CD4-positive, alpha-beta T cell treated with Interleukin-15 for 1 hour (primary cell): ENCODE measurements at places on chromosomes 6 and 20.

DNA sequence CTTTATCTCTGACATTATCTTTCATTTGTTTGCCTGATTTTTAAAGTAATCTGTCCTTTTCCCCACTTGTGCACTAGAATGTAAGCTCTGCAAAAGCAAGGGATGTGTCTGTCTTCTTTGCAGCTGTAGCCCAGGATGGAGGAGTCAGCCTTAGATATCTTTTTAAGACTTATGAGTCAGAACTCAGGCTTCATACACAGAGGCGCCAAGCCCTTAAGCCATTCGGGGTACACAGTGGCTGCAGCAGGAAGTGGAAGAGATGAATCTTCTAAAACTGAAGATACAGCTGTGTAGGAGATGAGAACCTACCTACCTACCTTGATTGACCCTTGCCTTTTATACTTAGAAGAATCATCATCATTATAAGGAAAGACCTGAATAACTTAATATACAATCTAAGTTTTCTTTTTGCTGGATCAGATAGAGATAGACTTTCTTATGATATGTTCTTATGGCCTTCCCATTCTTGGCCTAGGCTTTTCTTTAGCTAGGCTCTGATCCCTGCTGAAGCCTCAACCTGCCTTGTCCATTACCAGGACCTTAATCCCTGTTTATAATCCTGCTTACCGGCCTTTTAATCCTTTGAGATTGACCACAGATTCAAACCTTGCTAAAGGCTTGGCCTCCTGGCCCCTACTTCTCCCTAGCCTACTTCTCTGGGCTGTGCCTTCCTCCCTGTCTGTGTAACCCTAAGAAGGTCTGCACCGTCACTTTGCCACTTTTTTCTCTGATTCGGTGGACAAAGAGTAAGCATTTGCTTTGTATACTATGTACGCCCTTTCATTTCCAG lies 304.5 kb downstream of the PRL start:
- no peak for DNase-seq

DNA sequence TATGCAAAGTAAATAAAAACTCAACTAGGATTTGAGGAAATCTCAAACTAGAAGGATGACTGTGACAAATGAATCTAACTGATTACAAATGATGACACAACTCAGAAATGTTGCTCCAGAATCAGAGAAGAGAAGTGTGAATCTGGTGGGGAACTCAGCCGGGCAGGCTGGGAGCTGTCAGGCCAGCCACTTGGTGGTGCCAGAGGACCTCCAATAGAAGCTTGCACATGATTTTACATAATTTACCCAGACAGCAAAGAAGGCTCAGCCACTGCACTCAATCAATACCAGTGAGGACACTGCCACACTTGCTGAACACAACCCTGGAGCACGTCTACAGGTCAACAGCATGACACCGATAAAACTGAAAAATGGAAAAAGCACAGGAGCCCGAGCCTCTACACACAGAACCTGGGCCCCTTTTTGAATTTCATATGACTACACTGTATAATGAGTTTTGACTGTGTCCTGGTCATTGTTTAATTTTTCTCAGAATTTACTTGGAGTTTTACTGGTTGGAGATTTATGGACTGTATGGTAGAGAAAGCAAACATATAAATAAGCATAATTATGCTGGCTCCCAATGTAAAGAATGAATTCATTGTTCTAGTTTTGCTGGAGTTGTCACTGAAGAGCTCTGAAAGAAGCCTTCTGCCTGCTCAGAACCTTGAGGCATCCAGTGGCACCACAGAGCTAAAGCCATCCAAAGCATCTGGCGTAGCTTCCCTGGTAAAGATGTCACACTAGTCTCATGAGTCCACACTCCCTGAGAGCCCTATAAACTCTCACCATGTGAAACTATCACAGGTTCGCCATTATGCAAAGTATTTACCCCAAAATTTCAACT lies 296.5 kb downstream of the THBS2 start:
- peak; percentile 48 for DNase-seq

DNA sequence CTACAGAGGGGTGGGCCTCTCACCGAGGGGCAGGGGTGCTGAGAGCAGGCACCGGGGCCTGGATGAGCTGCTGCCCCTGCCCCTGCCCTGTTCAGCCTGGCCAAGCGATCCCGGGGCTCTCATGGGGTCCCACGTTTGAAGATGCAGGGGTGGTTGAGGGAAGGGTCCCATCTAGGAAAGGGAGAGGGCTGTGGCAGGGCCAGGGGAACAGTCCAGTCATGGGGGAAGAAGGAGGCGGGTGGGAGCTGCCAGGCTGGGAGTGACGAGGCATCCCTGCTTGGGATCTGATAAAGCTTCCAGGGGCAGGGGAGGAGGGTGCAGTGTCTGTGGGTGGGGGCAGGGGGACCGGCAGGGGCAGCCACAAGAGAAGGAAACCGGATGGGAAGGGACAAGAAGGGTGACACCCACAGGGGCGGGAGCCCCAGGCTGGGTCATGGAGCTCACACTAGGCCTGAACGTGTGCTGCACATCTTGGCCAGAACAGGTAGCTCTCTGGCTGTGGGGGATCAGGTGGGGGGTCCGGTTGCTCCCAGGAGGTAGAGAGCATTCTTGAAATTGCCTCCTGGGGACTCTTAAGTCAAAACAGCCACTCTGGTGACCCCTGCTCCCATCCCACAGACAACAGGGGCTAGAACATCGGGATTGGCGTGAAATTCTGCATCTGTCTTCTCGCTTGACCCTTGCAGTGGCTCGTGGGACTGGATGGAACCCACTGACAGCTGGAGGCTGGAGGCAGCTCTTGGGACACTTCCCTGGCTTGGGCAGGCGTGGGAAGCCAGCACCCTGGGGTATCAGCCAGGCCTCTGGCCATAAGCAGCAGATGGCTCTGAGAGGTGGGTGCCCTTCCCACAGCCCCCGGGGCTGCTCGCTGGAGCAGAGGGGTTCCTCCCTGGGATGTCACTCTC lies 58.0 kb upstream of the GATA5 start:
- no peak for DNase-seq

- no peak for DNase-seq
Measured at GRCh38 chr6:548517-548916, 108.4 kb downstream of the HUS1B start.

GRCh38 chr6:43200541-43200940 lies 18.5 kb downstream of the CUL9 start:
- no peak for DNase-seq

- no peak for DNase-seq
Measured at GRCh38 chr20:45193331-45193730, 13.5 kb upstream of the SEMG1 start.

DNA sequence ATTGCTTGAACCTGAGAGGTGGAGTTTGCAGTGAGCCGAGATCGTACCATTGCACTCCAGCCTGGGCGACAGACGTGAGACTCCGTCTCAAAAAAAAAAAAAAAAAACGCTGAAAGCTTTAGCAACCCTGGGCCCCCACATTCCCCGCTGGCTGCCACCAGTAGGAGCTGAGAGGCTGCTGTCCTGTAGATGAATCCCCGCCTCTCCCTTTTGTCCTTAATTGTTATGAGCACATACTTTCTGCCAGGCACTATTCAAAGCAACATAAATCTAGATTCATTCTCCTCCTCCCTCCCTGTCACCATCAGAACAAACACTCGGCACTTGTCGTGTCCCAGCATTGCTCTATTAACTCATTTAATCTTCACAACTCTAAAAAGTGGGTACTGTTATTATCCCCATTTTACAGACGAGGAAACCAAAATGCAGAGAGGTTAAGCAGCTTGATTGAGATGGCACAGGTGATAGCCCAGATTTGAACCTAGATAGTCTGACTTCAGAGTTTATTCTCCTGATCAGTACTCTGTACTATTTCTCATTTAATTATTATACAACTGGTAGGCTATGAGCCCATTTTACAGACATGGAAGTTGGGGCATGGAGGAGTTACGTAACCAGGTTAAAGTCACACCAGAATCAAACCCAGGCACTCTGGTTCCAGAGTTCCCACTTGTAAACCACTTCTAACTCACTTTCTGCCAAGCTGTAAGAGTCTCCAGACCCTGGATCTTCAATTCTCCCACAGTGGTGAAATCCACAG lies 97.4 kb downstream of the EYA2 start:
- no peak for DNase-seq

DNA sequence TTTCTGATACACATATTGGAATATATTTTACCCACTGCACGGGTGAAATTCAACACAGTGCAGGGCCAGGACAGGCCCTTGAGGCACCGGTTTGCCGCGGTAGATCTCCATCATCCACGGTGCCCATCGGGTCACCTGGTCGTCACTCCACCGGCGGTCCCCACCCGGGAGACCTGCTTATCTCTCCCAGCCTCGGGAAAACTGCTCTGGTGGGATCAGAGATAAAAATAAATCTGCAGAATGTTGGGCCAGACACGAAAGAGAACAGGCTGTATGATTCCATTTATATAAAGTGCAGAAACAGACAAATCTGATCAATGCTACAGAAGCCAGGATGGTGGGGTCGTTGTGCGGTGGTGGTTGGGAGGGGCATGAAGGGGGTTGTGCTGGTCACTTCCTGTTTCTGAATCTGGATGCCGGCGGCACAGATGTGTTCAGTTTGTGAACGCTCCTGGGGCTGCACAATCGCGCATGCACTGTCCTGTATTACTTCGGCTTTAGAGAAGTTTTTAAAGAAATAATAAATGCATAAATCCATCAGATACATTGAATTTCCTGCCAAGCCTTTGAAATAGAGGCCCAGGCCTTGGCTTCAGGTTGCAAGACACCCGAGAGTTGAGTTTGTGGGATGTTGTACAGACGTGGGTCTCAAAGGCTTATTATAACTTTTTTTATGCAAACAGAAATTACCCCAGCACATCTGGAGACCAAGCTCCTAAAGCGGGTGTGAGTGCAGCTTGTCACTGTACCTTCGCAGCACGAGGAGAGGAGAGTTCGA lies 54.3 kb downstream of the ANKRD60 start:
- no peak for DNase-seq

DNA sequence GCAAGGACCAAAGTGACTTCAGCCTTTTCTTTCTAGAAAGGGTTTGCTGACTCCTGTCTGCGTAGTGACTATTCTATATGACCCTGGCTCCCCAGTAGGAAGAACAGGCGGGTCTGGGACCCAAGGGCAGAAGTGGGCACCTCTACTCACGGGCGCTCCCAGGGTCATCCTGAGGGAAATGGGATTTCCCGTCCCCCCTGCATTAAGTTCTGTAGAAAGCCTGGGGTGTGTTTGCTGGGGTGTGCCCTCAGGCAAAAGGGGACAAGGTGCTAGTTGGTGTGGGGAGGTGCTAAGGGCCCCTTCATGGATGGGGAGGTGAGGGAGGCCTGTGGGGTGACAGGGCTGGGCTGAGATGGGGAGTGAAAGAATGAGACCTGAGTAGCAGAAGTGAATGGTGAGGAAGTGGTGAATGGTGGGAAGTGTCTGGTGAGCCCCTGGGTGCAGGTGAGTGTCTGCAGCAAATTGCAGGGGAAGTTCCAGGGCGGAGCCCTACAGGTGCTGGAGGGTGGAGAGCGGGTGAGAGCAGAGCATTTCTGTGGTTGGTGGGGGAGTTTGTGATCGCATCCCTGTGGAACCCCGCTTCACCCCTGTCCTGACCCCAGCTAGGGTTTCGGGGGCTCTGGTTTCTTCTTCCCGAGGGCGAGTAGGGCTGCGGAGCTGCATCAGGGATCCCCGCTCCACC lies 21.1 kb downstream of the RAET1L start:
- DNase-seq = peak; percentile 82

DNA sequence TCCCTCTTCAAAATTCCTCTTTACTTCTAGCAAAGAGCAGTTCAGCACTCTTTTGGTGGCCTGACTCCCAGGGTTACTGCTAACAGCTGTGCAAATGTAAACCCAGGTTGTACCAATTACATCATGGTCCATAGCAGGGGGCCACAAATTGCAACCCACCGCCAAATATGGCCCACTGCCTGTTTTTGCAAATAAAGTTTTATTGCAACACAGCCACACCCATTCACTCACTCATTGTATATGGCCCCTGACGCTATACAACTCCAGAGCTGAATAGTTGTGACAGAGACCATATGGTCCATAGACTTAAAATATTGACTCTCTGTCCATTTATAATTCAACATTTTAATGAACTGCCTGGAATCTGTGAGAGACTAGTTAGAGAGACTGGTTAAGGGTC lies 233.4 kb downstream of the NFATC2 start:
- DNase-seq = no peak

GRCh38 chr6:28977341-28978132 lies 27.6 kb downstream of the ZNF311 start:
- peak; percentile 23 for DNase-seq

DNA sequence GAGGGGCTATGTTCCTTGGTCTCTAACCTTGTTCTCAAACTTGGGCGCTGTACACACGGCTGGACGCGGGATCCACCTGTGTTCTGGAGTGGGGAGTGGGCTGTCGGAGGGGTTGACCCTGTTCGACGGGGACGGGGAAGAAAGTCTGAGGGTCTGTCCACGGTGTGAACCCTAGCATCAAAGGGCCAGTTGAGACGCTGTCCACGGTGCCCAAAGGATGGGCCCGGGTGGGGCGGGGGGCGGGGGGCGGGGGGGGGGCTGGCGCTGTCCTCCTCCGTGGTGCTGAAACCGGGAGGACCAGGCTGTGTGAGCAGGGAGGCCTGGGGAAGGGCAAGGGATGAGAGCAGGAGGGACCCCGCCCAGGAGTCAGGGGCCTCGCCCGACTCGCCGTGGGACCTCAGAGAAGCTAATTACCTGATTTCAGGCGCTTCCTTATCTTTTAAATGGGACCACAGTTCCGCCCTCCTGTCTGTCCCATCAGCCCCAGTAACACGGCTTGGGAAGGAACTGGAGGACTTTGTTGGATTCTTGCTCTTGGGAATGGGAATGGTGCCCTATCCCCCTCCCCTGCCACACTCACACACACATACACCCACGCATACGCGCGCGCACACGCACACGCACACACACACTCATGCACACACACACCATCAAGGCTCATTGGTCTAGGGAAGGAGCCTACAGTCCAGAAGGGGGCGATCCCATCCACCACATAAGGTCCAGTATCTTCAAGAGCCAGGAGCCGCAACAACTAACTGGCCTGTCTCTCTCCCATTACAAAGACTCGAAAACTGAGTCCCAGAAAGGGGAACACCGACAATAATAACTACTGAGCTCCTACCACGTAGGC lies 1.0 kb upstream of the VSTM2L start:
- no peak for DNase-seq

DNA sequence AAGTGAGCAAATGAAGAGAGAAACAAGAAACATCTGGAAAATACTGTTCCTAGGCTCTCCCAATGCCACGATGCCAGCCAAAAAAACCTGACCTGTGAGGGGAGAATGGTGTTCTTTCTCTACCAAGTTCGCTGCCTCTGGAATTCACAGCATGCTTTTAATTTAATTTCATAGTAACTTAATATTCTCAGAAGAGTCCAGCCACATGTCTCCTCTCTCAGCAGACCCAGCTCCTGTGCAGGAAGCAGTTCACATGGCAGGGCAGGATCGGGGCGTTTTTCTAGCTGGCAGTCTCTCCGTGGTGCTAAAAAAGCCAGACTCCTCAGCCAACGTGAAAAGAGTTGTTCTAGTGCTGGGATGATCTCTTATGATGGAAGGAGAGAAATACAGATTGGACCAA lies 57.5 kb downstream of the BFSP1 start:
- no peak for DNase-seq
